Mesothelial cell of epicardium (in vitro differentiated cells): ENCODE measurements at places on chromosomes 2 and 18. TPM values are rescaled to one million over a fixed set of nuclear protein-coding genes. Genes with fewer than 3 reads are reported as not detected.

DNA sequence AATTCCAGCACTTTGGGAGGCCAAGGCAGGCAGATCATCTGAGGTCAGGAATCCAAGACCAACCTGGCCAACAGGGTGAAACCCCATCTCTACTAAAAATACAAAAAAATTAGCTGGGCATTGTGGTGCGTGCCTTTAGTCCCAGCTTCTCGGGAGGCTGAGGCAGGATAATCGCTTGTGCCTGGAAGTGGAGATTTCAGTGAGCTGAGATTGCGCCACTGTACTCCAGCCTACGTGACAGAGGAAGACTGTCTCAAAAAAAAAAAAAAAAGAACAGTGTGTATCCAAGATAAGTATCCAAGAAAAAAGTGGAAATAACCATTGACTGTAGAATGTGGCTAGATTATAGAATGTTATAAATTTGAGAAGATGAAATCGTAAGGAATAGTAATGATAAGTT lies 142.1 kb downstream of the FAM124B start:
- no peak for DNase-seq
- H3K27me3 ChIP-seq: no peaks in the 10 kb centered on the region
- H3K4me1 ChIP-seq: peaks cover 30% of the 10 kb centered on the region
- no peak overlapping the region for H3K4me3 ChIP-seq
- H3K27ac ChIP-seq: peak overlapping the region; percentile 14

- no peaks in the 10 kb centered on the region for H3K27me3 ChIP-seq
- no peak overlapping the region for H3K4me3 ChIP-seq
- no peak overlapping the region for H3K27ac ChIP-seq
- no peaks in the 10 kb centered on the region for H3K36me3 ChIP-seq
Observed at GRCh38 chr2:50674876-50675275, 357.1 kb downstream of the NRXN1 start.

DNA sequence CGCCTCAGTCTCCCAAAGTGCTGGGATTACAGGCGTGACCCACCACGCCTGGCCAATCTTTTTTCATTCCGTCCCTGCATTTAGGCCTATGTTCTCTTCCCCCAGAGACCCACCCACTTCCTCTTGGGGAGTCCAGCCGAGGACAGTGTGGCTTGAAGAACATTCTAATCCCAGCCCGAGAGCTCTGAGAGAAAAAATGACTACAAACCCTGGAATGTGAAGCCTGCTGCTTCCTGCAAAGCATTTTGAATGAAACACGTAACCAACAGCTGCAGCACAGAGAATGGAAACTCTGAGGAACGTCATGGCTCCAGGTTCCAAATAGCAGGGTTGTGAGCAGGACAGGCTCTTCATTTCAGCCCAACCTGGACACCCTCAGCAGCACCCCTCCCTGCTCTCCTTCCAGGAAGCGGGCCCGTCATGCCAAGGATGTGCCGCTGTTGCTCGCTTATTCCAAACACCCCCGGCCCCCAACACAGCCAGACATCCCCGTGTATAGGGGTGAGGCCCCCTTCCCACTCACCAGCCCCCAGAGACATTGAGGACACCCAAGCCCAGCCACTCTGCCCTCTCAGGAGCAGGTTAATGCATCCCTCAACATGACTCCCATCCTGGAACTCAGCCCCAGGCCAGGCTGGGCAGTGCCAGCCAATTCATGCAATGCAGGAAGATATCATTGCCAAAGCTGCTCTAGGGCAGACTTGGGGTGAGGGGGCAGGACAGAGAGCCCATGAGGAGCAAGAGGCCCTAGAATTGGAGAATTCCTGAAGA lies 139.8 kb downstream of the ZFP36L2 start:
- no peaks in the 10 kb centered on the region for H3K27me3 ChIP-seq
- H3K4me3 ChIP-seq: peak overlapping the region; percentile 29
- H3K4me1 ChIP-seq: peaks cover 60% of the 10 kb centered on the region
- H3K27ac ChIP-seq: peak overlapping the region; percentile 99
- DNase-seq: no peak
- H3K36me3 ChIP-seq: peaks cover 10% of the 10 kb centered on the region

DNA sequence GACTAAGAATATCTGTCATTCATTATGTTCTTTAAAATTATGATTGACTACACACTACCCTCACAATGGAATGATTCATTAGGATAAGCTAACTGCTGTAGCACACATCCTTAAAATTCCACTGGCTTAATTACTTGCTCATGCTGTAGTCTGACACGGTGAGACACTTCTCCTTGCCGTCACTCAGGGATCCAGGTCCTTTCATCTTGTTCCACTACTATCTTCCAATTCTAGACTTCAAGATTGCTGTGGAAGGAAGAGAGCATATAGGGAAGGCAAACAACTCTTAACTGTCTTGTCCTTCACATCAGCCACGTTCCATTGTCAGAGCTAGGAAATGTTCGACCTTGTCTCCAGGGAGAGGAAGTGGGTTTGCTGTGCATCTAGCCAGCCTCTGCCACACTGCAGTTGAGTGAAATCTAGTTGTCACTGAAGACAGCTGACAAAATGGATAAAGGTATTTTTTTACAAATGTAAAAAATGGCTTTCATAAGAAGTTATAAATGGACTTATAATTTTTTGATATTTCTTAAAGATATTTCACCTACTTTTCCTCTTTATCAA lies 30.1 kb downstream of the GREB1L start:
- no peak overlapping the region for H3K4me3 ChIP-seq
- peak overlapping the region; percentile 80 for H3K27ac ChIP-seq
- H3K27me3 ChIP-seq: no peaks in the 10 kb centered on the region
- DNase-seq: no peak

- no peak for DNase-seq
- no peaks in the 10 kb centered on the region for H3K27me3 ChIP-seq
- no peak overlapping the region for H3K27ac ChIP-seq
- H3K4me1 ChIP-seq: peaks cover 4% of the 10 kb centered on the region
Observed at GRCh38 chr2:44572196-44572900, 210.6 kb downstream of the CAMKMT start.

DNA sequence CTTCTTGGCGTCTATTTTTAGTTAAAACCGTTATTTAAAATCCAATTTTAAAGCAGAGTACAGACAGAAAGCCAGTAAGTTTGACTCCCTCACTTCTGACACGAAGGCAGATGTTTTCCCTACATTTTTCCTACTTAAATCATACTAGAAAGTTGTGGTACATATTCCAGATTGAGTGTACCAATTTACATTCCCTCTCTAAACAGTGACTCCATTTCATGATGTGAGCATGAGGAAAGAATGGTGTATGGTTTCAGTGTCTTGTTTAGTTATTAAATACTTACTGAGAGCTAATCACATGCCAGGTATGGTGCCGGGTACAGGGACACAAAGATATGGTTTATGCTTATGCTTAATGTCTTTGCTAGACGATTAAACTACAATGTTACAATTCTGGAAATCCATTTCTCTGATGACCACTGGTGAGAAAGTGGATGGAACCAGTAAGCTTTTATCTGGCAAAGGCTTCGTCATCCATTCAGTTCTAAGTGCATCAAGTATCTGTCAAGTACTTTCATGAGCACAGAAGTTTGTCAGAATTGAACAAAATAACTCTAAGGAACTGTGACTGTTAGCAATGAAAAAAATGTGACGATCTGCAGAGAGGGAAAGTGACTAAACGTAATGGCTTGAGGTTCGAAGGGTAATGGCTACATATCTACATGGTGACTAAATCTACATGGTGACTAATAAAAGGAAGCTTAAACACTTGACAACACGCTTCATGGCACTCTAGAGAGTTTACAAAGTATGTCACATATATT lies 25.7 kb downstream of the MAP4K3 start:
- H3K27me3 ChIP-seq: no peaks in the 10 kb centered on the region
- peak overlapping the region; percentile 0 for H3K27ac ChIP-seq
- H3K4me1 ChIP-seq: peaks cover 64% of the 10 kb centered on the region
- DNase-seq: no peak
- no peaks in the 10 kb centered on the region for H3K36me3 ChIP-seq

DNA sequence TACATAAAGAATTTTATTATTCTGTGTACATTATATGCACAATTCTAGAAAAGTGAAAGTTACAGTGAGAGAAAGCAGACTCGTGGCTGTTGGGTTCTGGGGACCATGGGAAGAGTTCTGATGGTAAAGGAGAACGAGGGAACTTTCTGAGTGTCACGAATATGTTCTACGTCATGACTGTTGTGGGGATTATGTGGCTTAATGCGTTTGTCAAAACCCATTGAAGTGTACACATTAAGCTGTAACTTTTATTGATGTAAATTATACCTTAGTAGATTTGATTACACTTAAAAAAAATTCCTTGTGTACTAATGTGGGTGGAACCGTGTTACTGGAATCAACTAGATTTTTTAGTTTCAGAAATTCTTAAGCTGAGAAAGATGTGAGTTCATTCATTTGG lies 426.1 kb downstream of the DSC3 start:
- no peak for DNase-seq
- no peaks in the 10 kb centered on the region for H3K27me3 ChIP-seq
- H3K4me1 ChIP-seq: no peaks in the 10 kb centered on the region
- no peaks in the 10 kb centered on the region for H3K36me3 ChIP-seq
- H3K27ac ChIP-seq: no peak overlapping the region

DNA sequence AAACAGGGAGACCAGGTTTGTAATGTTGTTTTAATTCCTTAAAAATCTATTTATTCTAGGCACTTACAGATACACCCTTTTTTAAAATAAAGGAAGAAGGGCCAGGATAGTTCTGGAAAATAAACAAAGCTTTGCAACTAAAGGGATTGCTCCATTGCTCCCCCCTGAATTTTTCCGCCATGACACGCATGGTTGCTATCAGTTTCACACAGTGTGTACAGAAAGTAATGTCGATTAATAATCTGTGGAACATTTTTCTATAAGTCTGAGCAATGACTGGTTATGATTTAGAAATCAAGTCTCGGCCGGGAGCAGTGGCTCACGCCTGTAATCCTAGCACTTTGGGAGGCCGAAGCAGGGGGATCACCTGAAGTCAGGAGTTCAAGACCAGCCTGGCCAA lies 90.8 kb downstream of the GAREM1 start:
- no peak for DNase-seq
- H3K4me1 ChIP-seq: peaks cover 20% of the 10 kb centered on the region
- no peaks in the 10 kb centered on the region for H3K27me3 ChIP-seq
- peaks cover 4% of the 10 kb centered on the region for H3K36me3 ChIP-seq
- no peak overlapping the region for H3K27ac ChIP-seq
- H3K4me3 ChIP-seq: no peak overlapping the region

- peaks cover 2% of the 10 kb centered on the region for H3K4me1 ChIP-seq
- H3K4me3 ChIP-seq: no peak overlapping the region
- no peak overlapping the region for H3K27ac ChIP-seq
Observed at GRCh38 chr2:29372185-29372584, 257.0 kb downstream of the CLIP4 start.

- no peak overlapping the region for H3K4me3 ChIP-seq
- peaks cover 28% of the 10 kb centered on the region for H3K4me1 ChIP-seq
- peaks cover 2% of the 10 kb centered on the region for H3K36me3 ChIP-seq
Observed at GRCh38 chr18:49052891-49053644, 102.3 kb upstream of the SMAD7 start.

GRCh38 chr2:152347076-152347475 lies 12.1 kb downstream of the FMNL2 start:
- peaks cover 4% of the 10 kb centered on the region for H3K4me1 ChIP-seq
- DNase-seq: no peak
- no peak overlapping the region for H3K4me3 ChIP-seq
- H3K27me3 ChIP-seq: no peaks in the 10 kb centered on the region

- DNase-seq: no peak
- no peaks in the 10 kb centered on the region for H3K36me3 ChIP-seq
- peaks cover 4% of the 10 kb centered on the region for H3K4me1 ChIP-seq
Observed at GRCh38 chr18:12296457-12296856, 11.6 kb upstream of the TUBB6 start.

DNA sequence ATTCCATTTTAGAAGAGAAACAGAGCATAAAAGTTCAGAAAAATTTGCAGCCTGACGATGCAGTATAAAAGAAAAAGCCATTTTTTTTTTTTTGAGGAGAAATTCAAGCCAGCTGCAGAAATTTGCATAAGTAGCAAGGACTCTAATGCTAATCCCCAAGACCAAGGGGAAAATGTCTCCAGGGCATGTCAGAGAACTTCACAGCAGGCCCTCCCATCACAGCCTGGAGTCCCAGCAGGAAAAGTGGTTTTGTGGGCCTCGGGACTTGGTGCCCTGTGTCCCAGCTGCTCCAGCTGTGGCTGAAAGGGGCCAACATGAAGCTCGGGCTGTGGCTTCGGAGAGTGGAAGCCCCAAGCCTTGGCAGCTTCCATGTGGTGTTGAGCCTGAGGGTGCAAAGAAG lies 325.3 kb upstream of the HNMT start:
- H3K4me1 ChIP-seq: no peaks in the 10 kb centered on the region
- no peak for DNase-seq
- H3K36me3 ChIP-seq: no peaks in the 10 kb centered on the region
- peaks cover 9% of the 10 kb centered on the region for H3K27me3 ChIP-seq
- H3K27ac ChIP-seq: no peak overlapping the region

- peaks cover 4% of the 10 kb centered on the region for H3K36me3 ChIP-seq
- no peak overlapping the region for H3K27ac ChIP-seq
- no peaks in the 10 kb centered on the region for H3K27me3 ChIP-seq
- no peaks in the 10 kb centered on the region for H3K4me1 ChIP-seq
Observed at GRCh38 chr2:127735537-127736399, 34.5 kb downstream of the SFT2D3 start.

GRCh38 chr2:31193806-31194205 lies 23.5 kb downstream of the CAPN14 start:
- no peak for DNase-seq
- no peaks in the 10 kb centered on the region for H3K4me1 ChIP-seq
- H3K36me3 ChIP-seq: no peaks in the 10 kb centered on the region
- no peak overlapping the region for H3K27ac ChIP-seq

GRCh38 chr18:7686278-7686677 lies 119.2 kb downstream of the PTPRM start:
- H3K27me3 ChIP-seq: no peaks in the 10 kb centered on the region
- DNase-seq: no peak
- no peak overlapping the region for H3K4me3 ChIP-seq

GRCh38 chr2:86274265-86274917 lies 63.0 kb downstream of the REEP1 start:
- no peak overlapping the region for H3K4me3 ChIP-seq
- H3K27me3 ChIP-seq: peaks cover 12% of the 10 kb centered on the region
- H3K27ac ChIP-seq: no peak overlapping the region
- H3K36me3 ChIP-seq: peaks cover 4% of the 10 kb centered on the region
- H3K4me1 ChIP-seq: no peaks in the 10 kb centered on the region
- DNase-seq: no peak

The SPEG gene
- 95.4 to 97.7 TPM (median 97.7 TPM) in 3 replicates for total RNA-seq

The MFSD2B gene
- total RNA-seq: 0.16 to 0.84 TPM (median 0.31 TPM) in 3 replicates

The TXNDC2 gene
- total RNA-seq: 0.29 TPM in 1 of 3 replicates, not detected in the others

The EML6 gene
- 0.93 to 2.3 TPM (median 2.1 TPM) in 3 replicates for total RNA-seq

The FSIP2 gene
- total RNA-seq: 21.8 to 28.7 TPM (median 25.2 TPM) in 3 replicates

The GKN1 gene
- not detected in 3 replicates for total RNA-seq

The DUSP19 gene
- 3.5 to 4.3 TPM (median 4.3 TPM) in 3 replicates for total RNA-seq

The CRYGC gene
- not detected in 3 replicates for total RNA-seq

The SPC25 gene
- total RNA-seq: 9.1 to 10.3 TPM (median 10.1 TPM) in 3 replicates

The UPP2 gene
- total RNA-seq: not detected in 3 replicates

The FIGN gene
- total RNA-seq: 11.5 to 12.6 TPM (median 11.9 TPM) in 3 replicates
